ENCODE measurements at places on chromosomes 3 and 15.
A peak's percentile ranks its signal among the peaks of the same experiment; 100 is the strongest.

DNA sequence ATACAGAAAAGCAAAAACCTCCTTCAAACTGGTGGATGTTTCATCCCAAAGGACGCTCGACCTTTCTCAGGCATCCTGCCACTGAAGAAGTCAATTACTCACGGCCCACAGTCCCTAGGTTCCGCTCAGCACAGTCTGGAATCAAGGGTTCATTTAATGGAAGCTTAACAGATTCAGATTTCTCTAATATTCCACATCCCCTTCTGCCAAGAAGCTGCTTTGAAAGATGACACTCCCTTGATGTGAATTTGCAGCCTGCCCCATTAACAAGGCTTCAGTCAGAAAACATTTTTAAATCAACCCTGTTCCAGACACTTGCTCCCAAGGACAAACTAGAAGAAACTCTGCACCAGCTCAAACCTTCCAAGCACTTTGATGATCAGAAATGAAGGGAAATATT is 81.2 kb downstream of the LIPC start:
- no peak for DNase-seq

DNA sequence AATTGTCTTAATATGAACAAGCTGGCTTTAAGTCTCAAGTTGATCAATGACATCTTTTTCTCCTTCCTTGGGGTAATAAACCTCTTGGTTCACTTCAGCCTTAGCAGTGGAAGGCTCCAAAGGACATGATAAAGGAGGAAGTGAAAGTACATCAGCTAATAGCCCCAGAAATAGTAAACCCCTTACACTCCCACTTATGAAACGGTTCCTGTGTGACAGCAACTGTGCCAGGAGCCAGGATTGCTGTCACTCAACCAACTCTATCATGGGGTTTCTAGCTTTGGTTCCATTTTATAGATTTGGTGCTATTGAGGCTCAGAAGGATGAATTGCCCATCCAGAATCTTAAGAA is 216.7 kb downstream of the ABHD5 start:
- DNase-seq = no peak

GRCh38 chr3:158837240-158837639 is 35.4 kb downstream of the MFSD1 start:
- DNase-seq = no peak

DNA sequence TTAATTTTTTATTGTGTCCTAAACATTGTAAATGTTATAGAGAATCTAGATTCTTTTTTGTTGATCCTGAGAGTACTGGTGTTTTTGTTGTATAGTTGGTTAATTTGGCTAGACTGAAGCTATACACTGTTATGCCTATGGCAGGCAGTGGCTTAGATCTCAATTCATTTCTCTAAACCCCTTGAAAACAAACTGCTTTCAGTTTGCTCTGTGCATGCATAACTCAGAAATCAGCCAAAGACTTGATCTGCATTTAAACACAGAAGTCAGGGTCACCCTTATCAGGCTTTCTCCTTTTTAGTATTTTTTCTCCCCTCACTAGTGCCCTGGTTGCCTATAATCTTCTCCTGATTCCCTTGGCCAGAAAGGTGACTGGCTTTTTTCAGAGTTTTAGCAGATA is 349.5 kb upstream of the MANF start:
- DNase-seq = no peak

- DNase-seq = no peak
Observed at GRCh38 chr3:38038447-38038911, 529 bp upstream of the DLEC1 start.

GRCh38 chr15:99450896-99451358 is 114.9 kb upstream of the MEF2A start:
- DNase-seq = no peak

DNA sequence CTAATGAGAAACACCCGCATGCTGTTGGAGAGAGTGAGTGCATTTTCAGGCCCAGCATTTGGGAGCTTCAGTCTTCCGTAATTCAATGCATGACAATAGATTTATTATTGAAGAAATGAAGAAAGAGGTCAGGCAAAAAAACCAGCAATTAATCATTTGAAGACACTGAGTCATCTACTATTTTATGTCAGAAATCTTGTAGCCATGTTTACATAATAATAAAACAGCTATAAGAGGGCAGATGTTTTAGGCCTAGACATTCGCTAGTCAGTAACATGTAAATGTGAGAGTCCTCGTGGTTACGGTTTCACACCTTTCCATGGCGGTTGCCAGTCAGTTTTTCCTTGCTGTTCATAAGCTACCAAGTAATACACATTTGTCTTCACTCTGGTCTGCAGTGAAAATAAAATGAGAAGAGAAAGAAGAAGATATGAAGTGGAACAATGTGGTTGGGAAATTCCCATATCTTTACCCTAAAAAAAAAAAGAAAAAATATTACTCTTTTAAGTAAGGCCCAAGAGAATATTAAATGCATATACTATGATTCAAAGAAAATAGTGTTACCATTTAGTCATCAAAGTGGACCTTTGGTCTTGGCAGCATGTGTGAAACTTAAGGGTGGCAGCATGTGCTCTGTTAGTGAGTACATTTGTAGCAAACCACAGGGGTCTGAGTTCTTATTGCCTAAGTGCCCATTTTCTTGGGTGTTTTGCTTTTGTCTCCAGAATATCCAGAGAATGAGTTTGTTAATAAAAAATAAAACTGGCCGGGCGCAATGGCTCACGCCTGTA is 140.5 kb upstream of the TBL1XR1 start:
- DNase-seq = peak; percentile 15

- DNase-seq = no peak
Observed at GRCh38 chr15:39176030-39176429, 404.8 kb upstream of the THBS1 start.

DNA sequence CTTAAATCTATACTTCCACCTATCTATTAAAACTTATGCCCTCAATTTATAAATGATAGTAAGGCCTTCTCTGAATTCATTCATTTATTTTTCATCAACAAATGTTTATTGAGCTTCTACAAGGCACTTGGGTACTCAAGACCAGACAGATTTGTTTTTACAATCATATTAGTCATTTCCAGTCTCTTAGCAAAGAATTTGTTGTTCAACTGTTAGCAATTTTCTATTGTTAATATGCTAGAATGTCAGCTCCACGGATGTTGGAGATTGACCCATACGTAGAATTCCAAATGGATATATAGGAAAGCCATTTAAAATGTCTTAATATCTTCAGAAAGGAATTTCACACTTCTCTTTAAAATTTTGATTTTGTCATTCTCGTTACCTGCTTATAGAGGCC is 36.7 kb downstream of the ZBTB38 start:
- DNase-seq = no peak

GRCh38 chr15:64560998-64561397 is 100.6 kb downstream of the ZNF609 start:
- DNase-seq = no peak

DNA sequence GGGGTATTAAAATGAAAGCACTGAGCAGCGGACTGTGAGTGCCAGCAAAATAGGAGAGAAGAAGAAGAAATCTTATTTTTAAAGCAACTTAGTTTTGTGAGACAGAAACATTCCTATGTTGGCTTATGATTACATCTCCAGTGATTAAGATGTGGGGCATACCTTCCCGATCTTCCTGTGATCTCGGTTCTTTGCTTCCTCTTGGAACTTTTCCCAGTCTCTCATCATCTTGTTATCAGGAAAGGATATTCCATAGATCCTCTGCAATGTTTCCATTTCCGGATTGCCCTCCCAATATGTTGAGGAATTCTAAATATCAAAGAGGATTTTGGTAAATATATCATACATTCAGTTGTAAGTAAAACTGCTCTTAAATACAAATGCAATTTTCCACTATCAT is 22.2 kb downstream of the TARS3 start:
- no peak for DNase-seq

DNA sequence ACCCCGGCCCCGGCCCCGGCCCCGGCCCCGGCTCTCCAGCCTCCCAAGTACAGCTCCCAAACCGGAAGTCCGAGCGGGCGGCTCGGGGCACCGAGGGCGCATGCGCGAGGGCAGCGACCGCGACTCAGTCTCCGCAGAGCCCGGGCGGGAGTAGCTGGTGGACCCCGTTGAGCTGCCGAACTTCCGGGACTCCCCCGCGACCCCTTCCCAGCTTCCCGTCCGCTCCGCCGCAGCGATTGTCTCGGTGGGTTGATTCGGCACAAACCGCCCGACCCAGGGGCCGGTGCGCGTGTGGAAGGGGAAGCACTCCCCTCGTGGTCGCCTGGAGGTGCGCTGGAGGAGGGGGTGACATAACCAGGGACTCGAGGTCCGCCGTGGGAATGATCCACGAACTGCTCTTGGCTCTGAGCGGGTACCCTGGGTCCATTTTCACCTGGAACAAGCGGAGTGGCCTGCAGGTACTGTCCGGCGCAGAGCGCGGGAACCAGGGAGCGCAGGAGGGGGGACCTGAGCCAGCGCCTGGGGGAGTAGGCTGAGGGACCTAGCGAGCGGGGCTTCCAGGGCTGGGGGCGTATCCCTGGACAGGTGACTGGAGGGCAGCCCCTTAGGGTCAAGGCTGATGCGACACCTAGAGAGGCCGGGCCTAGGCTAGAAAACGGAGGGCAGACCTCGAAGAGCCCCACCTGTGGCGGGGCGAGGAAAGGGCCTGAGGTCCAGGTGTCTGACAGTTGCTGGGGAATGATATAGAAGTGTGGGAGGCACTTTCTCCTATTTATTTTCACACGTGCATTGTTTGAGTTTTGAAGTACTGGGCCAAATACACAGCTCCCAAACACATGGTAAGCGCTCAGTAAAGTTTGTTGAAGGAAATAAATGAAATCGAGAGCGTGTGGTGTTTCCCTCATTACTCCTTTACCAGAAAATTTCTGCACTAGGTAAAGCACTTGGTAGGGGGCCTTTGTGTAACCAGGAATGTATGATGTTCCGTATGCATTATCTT is at the start of the genes TUBGCP4 and ZSCAN29:
Gene TUBGCP4 (plus strand): TSS at position 127 of the 1,000 bp plus-strand sequence. CDS start 254 bp downstream, at position 381.
Gene ZSCAN29 (minus strand): TSS at position 69 of the 1,000 bp plus-strand sequence. CDS start 1,130 bp downstream, outside the sequence.
- DNase-seq = peak; percentile 62

- no peak for DNase-seq
Observed at GRCh38 chr3:88195951-88196434, 46.2 kb downstream of the C3orf38 start.

DNA sequence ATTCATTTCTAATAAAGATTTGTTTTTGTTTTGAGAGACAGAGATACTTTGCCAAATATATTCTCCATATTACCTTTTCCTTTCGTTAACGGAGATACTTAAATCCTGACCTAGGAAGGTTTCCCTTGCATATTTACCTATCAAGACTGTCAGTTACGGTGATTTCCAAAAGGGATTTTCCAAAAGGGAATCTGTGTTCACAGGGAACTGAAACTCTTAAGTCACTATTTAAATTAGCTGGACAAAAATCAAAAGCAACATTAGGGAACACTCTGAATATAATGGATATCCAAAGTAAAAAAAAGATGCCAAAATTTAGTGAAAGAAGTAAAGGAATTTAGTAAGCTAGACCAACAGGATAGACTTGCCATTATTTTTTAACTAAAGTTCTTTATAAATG is 576 bp downstream of the LRRFIP2 start:
- no peak for DNase-seq

- peak; percentile 39 for DNase-seq
Observed at GRCh38 chr3:197224034-197224444, 74.4 kb downstream of the DLG1 start.

DNA sequence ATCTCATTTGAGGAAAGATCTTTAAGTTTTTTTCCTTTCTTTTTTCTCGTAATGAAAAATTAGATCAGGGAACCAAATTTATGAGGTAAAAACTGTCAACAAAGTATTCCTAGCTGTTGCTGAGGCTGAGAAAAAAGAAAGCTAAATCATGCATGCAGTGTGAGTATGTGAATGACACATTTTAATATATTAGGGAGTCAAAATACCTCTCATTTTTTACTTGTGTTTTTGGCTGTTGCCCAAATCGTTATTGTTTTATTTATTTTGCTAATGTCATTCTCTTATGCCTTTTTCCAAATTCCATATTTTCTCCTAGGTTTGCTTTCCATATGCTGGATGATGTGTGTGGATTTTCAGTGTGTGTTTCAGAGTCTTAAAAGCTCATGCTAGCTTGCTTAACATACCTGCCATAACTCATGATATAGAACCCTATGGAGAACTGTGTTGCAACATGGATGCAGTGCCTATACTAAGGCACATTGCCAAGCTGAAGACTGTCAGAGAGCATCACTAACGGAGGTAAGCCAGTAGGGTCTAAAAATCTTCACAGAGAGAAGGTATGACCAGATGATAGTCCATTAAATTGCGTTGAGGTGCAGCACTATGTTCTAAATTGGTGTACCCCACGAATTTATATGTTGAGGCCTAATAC is 629.5 kb upstream of the KCNMB2 start:
- DNase-seq = no peak

GRCh38 chr3:133494469-133494868 is 79.0 kb upstream of the CDV3 start:
- no peak for DNase-seq

DNA sequence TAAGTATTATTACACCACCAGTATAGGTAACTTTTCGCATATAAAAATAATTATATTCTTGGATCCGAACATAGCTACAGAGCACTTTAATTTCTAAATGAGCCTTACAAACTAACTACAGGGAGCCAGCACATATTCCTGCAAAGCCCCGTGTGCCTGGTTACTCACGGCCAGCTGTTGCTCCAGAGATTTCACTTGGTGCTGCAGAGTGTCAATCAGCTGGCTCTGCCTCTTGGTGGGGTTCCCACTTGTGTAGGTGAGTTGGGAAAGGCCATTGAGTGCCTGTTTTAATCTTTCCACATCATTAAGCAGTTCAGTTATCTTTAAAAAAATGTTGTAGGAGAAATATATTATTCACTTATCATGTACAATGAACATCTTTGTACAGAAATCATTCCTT is 98.9 kb downstream of the UACA start:
- no peak for DNase-seq

- DNase-seq = no peak
Observed at GRCh38 chr3:74711913-74712512, 97.6 kb upstream of the CNTN3 start.

GRCh38 chr3:180959691-180960090 is 29.8 kb downstream of the DNAJC19 start:
- no peak for DNase-seq

- peak; percentile 23 for DNase-seq
Observed at GRCh38 chr3:153210146-153210545, 48.1 kb downstream of the RAP2B start.

DNA sequence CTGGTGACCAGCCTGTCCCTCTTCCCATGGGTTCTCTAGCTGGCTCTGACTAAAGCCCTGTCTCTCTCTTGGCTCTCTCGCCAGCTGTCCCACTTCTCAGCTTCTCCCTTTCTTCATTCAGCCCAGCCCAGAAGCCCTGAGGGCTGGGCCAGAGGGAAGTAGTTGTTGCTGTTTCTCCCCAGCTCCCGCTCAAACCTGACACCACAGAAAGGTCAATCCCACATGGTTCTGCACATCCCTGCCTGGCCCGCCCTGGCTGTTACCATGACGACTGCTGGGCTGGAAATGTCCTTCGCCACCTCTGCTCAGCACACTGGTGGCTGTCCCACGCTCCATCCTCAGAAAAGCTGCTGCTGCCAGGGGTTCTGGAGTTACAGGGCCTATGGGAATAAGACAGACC is 25.9 kb downstream of the CCDC32 start:
- DNase-seq = no peak

DNA sequence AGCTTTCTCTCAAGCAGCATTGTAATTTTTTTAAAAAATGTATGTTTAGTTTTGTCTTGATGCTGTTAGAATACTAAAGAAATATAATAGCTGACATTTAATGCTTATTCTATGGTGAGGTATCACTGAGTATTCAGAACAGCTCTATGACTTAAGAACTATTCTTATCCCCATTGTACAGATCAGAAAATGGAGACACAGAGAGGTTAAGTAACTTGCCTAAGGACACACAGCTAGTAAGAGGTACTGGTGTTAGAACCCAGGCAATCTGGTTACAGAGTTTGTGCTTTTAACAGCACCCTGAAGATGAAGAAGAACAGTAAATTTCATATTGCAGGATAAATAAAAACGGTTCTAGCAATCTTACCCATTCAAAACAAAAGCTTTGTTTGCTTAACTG is 15.5 kb downstream of the PLA2G4D start:
- no peak for DNase-seq

GRCh38 chr3:30626443-30627180 is 20.2 kb downstream of the TGFBR2 start:
- no peak for DNase-seq
